ENCODE measurements at places on chromosomes 5 and 9.

- no peak for DNase-seq
Measured at GRCh38 chr5:66494437-66494836, 101.8 kb upstream of the MAST4 start.

- DNase-seq = no peak
Measured at GRCh38 chr5:138890644-138891043, 15.5 kb upstream of the LRRTM2 start.

GRCh38 chr5:42840269-42840668 is 28.6 kb upstream of the SELENOP start:
- no peak for DNase-seq

- DNase-seq = no peak
Measured at GRCh38 chr5:29984156-29984540, 1209.3 kb upstream of the CDH6 start.

- DNase-seq = no peak
Measured at GRCh38 chr5:174504266-174504726, 220.1 kb upstream of the MSX2 start.

GRCh38 chr5:27208051-27208450 is 169.7 kb upstream of the CDH9 start:
- DNase-seq = no peak

GRCh38 chr9:91873637-91874051 is 76.4 kb downstream of the ROR2 start:
- no peak for DNase-seq

GRCh38 chr9:124248960-124249359 is 8.8 kb upstream of the NEK6 start:
- DNase-seq = no peak

GRCh38 chr5:64690417-64691151 is at the start of gene SHISAL2B:
SHISAL2B (plus strand) TSS chr5:64690503; CDS start chr5:64690624, 121 bp downstream.
- peak; percentile 62 for DNase-seq

- DNase-seq = no peak
Measured at GRCh38 chr5:68661237-68661636, 432.6 kb upstream of the SLC30A5 start.

GRCh38 chr5:123807177-123807945 is 295.4 kb downstream of the CSNK1G3 start:
- no peak for DNase-seq

GRCh38 chr5:94422812-94423211 is 195.6 kb downstream of the KIAA0825 start:
- peak; percentile 50 for DNase-seq

DNA sequence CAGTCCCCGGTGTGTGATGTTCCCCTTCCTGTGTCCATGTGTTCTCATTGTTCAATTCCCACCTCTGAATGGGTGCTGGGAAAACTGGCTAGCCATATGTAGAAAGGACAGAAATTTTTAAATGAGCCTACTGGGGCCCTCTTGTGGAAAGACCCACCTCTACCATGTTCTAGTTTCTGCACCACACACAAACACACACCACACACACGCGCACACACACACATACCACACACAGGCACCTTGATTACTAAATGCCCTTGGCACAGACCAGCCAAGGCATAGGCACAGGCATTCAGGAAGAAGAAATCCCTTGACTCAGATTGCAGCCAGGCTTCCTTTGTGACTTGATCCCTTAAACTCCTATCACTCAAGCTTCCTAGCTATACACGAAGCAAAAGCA is 60.5 kb downstream of the SIL1 start:
- peak; percentile 44 for DNase-seq

DNA sequence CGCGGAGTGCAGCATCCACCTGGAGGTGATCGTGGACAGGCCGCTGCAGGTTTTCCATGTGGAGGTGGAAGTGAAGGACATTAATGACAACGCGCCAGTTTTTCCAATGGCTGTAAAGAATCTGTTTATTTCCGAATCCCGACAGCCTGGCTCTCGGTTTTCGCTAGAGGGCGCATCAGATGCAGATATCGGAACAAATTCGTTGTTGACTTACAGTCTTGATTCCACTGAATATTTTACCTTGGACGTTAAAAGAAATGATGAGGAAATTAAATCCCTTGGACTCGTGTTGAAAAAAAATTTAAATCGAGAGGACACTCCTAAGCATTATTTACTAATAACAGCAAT is 611 bp downstream of the PCDHA3 start:
- no peak for DNase-seq

- DNase-seq = no peak
Measured at GRCh38 chr5:121693864-121694263, 157.8 kb upstream of the FTMT start.

GRCh38 chr9:91465420-91465819 is 41.8 kb upstream of the NFIL3 start:
- no peak for DNase-seq

DNA sequence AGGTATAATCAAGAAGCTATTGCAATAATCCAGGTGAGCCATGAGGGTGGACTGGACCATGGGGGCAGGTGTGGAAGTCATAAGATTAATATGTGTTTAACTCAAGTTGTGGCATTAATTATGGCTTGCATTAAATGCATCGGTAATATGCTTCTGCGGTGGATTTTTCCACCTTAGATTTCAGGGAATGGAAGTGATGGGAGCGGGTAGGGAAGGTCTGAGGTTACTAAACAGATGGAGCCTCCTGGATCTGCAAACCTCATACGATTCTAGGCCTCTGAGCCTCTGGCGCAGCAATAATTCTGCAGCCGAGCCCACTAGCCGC is 286 bp upstream of the ZNF483 start:
- DNase-seq = no peak
